ENCODE measurements at places on chromosomes 1 and 21. TPM values are rescaled to one million over a fixed set of nuclear protein-coding genes. Genes with fewer than 3 reads are reported as not detected.

C1QB gene
- total RNA-seq = not detected

CYP4A11 gene
- not detected for total RNA-seq

NECTIN4 gene
- total RNA-seq = 0.26 TPM

HPDL gene
- total RNA-seq = 0.23 TPM

DNA sequence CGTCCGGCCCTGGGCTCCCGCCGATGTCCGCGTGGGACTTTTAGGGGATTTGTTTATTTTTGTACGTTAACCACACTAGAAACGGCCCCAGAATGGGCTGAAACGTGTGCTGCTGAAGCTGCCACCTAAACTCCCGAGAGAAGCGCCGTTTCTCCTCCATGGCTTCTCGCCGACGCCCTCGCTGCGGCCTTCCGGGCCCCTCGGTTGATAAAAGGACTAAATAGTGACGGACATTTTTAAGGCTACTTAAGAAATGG is 678 bp upstream of the PTTG1IP start:
- no peak for DNase-seq

DNA sequence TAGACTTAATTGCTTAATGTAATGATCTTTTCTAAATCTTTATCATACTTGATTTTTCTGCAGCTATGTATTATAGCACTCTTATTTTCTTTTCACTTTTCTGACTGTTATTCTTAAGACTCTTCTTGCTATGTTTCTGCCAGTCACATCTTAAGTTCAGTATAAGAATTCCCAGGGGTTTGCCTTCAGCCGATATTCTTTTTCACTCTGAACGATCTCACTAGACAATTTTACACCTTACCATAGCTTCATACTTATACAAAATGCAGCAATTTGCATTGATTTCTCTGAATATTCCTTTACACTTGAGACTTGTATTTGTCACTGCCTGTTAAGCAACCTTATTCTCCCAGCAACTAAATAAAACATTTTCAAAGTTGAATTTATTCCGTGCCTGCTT is 242.5 kb upstream of the OLFM3 start:
- no peak for DNase-seq

DNA sequence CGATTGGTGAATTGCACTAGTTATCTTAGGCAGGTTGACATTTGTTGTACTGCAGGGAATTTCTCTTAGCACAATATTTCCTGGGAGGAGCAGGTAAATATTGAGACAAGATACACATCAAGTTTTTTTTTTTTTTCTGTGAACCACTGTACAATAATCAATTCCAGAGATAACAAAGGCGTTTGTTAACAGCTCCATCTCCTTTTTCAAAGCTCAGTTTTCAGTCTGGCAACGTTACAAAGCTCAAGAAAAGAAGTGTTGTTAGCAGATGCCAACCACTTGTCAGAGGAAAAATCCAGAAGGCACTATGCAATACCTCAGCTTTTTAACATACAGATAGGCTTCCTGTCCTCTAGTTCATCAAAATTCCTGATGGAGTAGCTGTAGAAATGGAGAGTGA is 40.9 kb upstream of the DAB1 start:
- no peak for DNase-seq

DNA sequence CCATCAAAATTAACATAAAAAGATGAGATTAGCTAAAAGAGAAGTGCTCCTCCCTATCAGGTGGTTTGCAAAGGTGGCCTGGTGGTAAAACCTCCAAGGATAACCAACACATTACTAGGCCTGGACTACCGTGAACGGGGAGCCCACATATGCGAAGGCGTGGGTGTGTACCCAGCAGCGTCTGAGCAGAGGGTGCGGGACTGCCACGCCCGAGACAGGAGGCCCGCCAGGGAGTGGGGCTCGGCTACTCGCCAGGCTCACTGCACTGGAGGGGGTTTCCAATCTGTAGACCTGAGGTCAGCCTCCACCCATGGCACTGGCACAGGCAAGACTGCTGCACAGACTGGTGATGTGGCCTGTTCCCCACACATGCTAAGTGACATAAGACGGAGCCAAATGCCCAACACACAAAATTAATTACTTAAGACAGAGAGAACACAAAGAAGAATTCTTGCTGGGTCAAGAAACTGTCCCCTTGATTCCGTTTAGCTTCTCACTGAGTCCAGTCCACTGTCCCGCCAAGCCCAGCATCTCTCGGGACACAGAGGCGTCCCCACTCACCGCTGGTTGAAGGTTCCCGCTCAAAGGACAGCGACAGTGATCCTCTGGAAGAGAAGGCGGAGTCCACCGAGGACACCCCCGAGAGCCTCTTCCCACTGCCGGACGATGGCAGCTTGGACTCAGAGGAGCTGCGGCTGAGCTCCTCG is 23.4 kb downstream of the RIPK4 start:
- DNase-seq = no peak

DNA sequence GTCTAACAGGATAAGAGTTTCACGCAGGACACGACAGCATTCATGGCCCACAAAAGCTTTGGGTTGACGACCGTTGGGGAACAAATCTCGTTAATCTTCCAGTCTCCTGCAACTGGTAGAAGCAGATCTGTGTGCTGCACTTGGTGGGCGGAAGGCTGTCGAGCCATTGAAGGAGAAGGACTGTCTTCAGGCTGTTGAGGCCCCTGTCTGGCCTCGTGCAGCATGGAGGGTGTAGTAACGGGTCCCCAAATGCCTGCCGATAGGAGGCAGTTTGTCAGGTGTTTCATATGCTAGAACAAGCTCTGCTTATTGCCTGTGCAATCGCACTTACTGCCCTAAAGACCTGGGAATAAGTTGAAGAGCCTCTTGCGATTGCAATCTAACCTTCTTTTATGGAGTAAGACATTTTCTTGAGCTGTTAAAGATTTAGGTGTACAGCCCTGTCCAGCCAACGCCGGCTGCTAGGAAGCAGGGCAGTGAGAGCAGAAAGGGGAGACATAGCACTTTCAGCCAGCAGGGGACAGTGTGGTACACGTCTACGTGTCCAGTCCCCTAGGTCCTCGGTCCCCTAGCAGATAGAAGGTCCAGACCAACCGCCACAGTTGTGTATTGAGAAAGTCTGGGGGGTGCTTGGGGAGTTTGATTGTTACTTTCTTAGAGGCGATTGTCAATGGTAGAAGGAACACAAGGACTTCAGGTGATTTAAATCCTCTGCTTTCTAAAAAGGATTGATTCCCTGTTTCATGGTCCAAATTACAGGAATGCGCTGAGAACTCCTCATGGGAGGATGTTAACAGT is 102.3 kb upstream of the TMPRSS2 start:
- peak; percentile 48 for DNase-seq

GRCh38 chr1:36137776-36138175 is 11.5 kb downstream of the TRAPPC3 start:
- DNase-seq = peak; percentile 60

DNA sequence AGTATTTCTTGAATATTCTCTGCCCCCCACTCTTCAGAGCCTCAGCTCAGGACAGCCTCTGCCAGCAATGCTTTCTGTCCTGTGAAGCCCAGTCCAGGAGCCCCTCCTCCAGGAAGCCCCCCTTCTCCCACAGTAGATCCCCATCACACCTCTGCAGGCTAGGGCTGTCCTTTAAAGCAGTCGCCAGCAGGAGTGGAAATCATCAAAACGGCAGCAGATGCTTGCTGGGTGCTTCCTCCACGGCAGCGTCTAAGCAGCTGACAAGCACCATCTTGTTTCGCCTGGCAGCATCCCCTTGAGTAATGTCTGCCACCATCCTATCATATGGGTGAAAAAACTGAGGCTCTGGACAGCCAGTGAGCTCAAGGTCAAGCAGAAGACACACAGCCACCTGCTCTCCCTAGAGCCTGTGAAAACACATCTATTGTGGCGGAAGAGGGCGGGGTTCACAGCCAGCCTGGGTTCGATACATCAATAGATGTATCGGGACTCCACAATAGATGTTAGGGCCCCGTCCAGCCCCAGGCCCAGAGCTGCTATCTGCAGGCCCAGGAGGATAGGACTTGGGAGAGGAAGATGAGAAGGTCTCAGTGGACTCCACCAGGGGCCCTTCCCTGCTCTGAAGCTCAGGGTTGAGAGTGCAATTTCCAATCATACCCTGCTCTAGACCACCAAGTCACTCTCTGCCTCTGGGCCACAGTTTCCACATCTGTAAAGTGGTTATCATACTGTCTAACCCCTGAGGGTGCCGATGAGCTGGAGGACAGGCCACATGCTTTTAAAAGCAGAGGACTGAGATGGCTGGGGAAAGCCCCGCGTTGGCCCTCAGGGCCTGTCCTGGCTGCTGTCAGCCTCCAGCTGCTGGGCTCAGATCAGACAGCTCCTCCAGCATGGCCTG is 17.5 kb downstream of the RUNX3 start:
- no peak for DNase-seq

DNA sequence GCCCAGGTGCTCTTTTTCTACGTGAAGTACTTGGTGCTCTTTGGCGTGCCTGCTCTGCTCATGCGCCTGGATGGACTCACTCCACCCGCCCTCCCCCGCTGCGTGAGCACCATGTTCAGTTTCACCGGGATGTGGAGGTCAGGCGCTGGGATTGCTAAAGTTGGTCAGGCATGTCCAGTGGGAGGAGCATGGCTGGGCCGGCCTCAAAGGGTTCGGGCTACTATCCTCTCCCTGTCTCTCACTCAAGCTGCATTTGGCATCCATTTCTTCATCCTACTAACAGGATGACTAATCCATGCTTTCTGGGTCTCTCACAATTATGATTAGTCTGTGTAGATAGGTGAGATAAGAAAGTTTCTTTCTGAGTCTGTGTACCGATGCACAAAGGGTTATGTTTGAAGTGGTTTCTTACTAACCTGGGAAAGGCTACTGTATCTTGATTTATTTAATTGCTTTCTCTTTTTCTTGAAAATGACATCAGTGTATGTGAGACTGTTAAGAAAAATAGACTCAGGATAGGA is 135.9 kb downstream of the HHAT start:
- DNase-seq = no peak

DNA sequence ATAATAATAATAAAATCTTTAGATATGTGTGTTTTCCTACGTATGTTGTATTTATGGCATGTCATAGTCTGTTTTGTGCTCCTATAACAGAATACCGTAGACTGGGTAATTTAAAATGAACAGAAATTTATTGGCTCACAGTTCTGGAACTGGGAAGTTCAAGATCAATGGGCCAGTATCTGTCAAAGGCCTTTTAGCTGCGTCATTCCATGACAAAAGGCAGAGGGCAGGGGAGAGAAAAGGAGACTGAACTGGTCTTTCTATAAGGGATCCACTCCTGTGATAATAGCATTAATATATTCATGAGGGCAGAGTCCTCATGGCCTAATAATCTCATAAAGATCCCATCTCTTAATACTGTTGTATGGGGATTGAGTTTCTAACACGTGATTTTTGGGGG is 7.1 kb upstream of the SFT2D2 start:
- DNase-seq = no peak

- DNase-seq = no peak
These were observed 15.0 kb downstream of the ITSN1 start for GRCh38 chr21:33657124-33657820.

DNA sequence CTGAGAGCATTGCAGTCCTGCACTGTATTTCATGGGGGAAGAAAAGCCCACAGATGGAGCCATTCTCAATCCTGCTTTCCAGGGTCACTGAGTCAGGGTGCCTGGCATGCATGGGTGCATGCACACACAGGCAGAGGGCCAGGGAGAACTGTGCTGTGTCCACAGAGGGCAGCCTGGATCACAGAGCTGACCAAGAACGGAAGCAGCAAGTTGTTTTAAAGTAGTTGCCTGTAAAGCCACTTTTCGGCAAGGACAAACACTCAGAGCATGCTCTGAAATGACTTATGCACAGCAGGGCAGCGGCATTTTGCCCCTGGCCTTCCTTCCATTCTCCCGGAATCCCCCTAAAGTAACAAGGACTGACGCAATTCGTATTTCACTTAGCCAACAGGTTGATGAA is 3.6 kb downstream of the ERG start:
- no peak for DNase-seq
